ENCODE measurements at places on chromosomes 7 and 10. TPM values are rescaled to one million over a fixed set of nuclear protein-coding genes. Genes with fewer than 3 reads are reported as not detected.

Gene CAV2
- 168 TPM for total RNA-seq

Gene NEURL1
- total RNA-seq = 0.20 TPM

Gene WNT2
- total RNA-seq = not detected

Gene SERPINE1
- total RNA-seq = 846 TPM

Gene MYO1G
- total RNA-seq = 0.09 TPM

Gene CUBN
- 0.25 TPM for total RNA-seq

Gene DOCK4
- 7.2 TPM for total RNA-seq

Gene CYP3A7
- not detected for total RNA-seq

Gene SPRN
- total RNA-seq = 0.16 TPM

Gene TRIP6
- total RNA-seq = 47.7 TPM

Gene RSU1
- 85.8 TPM for total RNA-seq

Gene MYH16
- 0.88 TPM for total RNA-seq

Gene DPY19L1
- total RNA-seq = 59.3 TPM

Gene PURB
- total RNA-seq = 14.3 TPM

Gene PILRA
- 3.4 TPM for total RNA-seq

Gene SRRT
- total RNA-seq = 151 TPM

Gene P4HA1
- total RNA-seq = 27.5 TPM

Gene PKD1L1
- total RNA-seq = 0.20 TPM

Gene CDC14C
- not detected for total RNA-seq

Gene GNGT1
- not detected for total RNA-seq

Gene CCDC3
- 0.95 TPM for total RNA-seq

Gene TFR2
- 2.6 TPM for total RNA-seq

Gene SMKR1
- total RNA-seq = 13.3 TPM

Gene PPP3CB
- 18.8 TPM for total RNA-seq
